Activated CD8-positive, alpha-beta memory T cell treated with anti-CD3 and anti-CD28 coated beads for 1 hour (primary cell): ENCODE measurements at places on chromosomes 3 and 15.

DNA sequence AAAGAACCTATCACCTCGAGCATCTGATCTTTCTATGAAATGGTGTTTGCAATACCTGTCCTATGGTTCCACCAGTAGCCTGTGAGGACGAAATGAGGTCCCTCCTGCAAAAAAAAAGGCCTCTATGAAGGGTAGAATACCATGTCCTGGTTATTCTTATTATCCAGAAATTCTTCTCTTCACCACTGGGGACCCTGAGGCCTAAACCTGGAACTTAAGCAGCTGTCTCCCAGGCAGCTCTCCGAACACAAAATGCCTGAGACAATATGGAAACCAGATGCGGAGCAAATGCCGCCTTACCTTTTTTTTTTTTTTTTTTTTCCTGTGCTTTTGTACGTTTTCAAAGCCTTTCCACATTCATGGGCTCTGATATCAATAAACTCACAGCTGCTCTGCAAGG is 62.1 kb upstream of the WNT5A start:
- DNase-seq, result no peak

GRCh38 chr3:155938409-155938808 is 68.0 kb downstream of the GMPS start:
- DNase-seq, result no peak

GRCh38 chr3:119778811-119779210 is 3.1 kb upstream of the NR1I2 start:
- no peak for DNase-seq

DNA sequence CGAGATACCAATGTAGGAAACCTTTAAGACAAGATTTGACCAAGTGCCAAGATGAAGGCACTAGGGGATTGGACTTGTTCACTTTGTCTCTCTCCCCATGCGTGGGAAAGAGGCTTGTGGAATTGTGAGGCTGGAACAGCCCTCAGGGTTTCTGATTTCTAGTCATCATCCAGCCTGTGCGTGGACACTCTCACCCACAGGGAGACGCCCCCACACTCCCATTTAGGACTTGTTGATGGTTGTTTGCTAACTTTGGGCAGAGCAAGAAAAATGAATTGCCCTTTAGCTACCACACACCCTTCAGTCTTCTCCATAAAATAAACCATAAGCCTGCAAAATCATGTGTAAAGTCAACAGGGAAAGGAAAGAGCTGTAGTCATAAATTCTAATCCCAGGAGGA is 18.4 kb downstream of the ACKR2 start:
- no peak for DNase-seq

DNA sequence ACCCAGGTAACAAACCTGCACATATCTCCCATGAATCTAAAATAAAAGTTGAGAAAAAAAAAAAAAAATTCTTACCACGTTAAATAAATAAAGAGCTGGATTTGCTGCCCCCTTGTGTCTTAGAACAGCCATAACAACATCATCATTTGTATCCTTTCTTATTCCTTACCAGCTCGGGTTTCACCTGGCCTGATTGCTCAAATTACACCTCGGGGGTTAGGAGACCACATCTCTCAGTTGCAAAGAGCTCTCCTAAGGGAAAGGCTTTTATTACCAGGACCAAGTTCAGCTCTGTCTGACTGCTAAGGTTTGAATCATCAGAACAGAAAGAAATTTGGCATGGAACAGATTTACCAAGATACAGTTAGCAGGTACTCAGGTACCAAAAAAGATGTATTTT is 25.8 kb upstream of the RPL39L start:
- DNase-seq, result no peak

GRCh38 chr3:133838916-133839800 is 33.5 kb downstream of the SRPRB start:
- DNase-seq, result no peak

- no peak for DNase-seq
These were observed 24.1 kb downstream of the PDE8A start for GRCh38 chr15:85005746-85006145.

DNA sequence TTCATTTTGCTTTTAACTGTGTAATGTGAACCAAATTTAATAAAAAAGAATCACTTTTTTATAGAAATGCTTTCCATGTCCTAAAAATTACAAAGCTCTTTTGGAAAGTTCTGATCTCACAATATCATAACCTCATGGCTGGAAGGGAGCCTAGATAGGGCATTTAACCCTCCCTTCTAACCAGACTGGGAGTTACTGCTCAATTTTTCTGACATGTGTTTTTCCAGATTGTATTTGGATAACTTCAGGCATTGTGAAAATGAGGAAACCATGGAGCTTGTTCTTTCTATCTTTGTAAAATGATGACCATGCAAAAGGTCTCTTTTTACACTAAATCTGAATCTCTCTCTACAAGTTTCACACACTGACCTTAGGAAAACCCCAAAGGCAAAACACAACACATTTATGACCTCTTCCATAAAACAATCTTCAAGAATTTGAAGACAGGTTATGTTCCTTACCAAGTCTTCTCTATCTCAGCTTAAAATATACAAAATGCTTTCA is 508.8 kb downstream of the DIPK2A start:
- no peak for DNase-seq

- DNase-seq, result no peak
These were observed 200.1 kb upstream of the ZNF717 start for GRCh38 chr3:75985432-75985831.

DNA sequence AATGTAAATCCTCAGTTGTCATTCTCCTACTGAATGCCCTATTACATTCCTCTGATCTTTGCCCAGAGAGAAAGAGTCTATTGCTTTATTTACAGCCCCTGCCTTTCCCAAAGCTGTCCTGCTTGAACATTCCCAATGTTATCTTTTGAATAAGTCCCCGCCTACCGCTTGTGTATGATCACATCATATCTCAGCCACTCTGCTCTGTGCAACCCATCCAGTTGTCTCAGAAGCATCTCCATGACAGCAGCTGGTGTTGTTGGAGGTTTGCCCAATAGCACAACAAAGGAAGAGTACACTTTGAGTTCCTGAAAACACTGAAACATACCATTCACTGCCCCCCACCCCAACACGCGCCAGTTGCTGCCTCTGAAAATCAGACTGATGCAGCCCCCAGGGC is 22.0 kb upstream of the FAM3D start:
- DNase-seq, result no peak
